Effector memory CD4-positive, alpha-beta T cell (primary cell): ENCODE measurements at places on chromosomes 16 and 17.

DNA sequence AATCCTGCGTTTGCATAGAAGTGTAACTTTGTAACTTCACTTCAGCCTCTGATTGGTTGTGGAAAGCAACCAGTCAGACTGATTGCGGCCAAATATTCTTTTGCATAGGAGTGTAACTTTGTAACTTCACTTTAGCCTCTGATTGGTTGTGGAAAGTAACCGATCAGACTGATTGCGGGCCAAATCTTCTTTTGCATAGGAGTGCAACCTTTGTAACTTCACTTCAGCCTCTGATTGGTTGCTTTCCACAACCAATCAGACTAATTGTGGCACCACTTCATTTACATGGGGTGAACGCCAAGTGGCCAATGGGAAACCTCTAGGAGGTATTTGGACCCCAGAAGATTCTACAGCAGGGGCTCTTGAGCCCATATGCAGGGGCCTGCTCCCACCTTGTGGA lies 1.8 kb upstream of the TMEM98 start:
- H3K27me3 ChIP-seq: peaks cover 9% of the 10 kb centered on the region
- no peak for DNase-seq
- peaks cover 4% of the 10 kb centered on the region for H3K4me1 ChIP-seq
- H3K36me3 ChIP-seq: no peaks in the 10 kb centered on the region

- no peaks in the 10 kb centered on the region for H3K27me3 ChIP-seq
- DNase-seq: no peak
- H3K27ac ChIP-seq: no peak overlapping the region
- H3K4me3 ChIP-seq: no peak overlapping the region
These were observed 938.2 kb upstream of the CDH8 start for GRCh38 chr16:62974424-62974823.

DNA sequence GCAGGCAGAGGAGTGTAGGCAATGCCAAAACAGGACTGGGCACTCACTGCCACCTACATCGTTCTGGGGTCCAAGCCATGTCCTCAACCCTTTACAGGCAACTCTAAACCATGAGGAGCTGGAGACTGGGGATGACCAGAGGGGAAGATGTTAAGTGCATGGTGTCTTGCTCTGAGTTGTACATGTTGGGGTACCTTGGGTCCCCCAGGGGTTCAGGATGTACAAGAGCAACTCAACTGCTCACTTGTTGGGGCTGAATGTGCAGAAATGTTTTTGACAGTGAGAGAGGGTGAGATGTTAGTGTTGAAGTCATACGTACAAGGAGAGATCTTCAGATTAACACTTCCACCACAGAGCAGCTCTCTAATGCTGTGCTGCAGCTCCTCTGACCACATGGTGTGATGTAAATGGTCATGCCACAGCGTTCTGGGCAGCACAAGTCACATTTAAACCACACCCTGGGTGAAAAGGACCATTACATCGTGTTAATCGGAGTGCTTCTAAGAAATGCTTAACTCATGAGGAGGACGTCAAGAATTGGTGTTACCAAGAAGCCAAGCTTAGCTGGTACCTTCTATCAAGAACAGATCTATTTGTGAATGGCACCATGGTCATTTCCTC lies 2.4 kb downstream of the CCL18 start:
- no peaks in the 10 kb centered on the region for H3K27me3 ChIP-seq
- no peaks in the 10 kb centered on the region for H3K4me1 ChIP-seq
- no peak overlapping the region for H3K4me3 ChIP-seq
- H3K27ac ChIP-seq: no peak overlapping the region
- H3K36me3 ChIP-seq: no peaks in the 10 kb centered on the region
- DNase-seq: no peak

DNA sequence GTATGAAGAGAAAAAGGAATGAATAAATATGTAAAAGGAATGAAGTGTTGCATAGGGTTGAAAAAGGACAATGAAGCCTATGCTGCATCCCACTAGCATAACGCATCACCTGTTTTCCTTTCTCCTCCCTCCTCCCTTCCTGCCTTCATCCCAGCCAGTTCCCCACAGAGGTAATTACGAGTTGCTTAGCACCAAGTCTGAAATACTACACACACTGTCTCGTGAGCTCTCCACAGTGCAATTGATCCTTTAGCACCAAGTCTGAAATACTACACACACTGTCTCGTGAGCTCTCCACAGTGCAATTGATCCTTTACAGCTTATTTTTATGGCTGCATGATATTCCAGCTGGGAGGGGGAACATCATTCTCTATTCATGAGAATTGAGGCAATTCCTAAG lies 1.1 kb upstream of the DRC7 start:
- no peak overlapping the region for H3K4me3 ChIP-seq
- peaks cover 12% of the 10 kb centered on the region for H3K4me1 ChIP-seq
- H3K36me3 ChIP-seq: no peaks in the 10 kb centered on the region
- H3K27ac ChIP-seq: no peak overlapping the region
- no peaks in the 10 kb centered on the region for H3K27me3 ChIP-seq

GRCh38 chr17:8966926-8967325 lies 1.4 kb upstream of the PIK3R5 start:
- no peak for DNase-seq
- H3K4me1 ChIP-seq: peaks cover 33% of the 10 kb centered on the region
- no peak overlapping the region for H3K4me3 ChIP-seq
- H3K36me3 ChIP-seq: no peaks in the 10 kb centered on the region

GRCh38 chr17:57726213-57726790 lies 18.8 kb downstream of the CCDC182 start:
- H3K36me3 ChIP-seq: no peaks in the 10 kb centered on the region
- H3K4me1 ChIP-seq: no peaks in the 10 kb centered on the region
- H3K4me3 ChIP-seq: no peak overlapping the region
- no peak overlapping the region for H3K27ac ChIP-seq
- H3K27me3 ChIP-seq: no peaks in the 10 kb centered on the region

- no peak overlapping the region for H3K27ac ChIP-seq
- no peak overlapping the region for H3K4me3 ChIP-seq
- H3K36me3 ChIP-seq: no peaks in the 10 kb centered on the region
- DNase-seq: no peak
These were observed 178.2 kb downstream of the SALL1 start for GRCh38 chr16:50972876-50973275.

DNA sequence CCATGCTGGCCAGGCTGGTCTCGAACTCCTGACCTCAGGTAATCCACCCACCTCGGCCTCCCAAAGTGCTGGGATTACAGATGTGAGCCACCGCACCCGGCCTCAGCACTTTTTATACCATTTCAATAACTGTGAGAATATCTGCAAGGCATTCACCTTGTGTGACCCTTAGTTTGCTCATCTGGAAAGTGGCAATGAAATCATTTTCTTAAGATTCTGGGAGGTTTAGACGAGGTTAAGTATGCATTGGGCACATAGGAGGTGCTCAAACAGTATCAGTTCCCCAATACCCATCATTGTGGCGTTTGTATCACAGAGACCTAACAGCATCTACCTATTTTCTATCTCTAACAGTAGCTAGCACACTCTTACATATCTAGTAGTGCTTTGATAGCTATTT lies 481.9 kb upstream of the ERCC4 start:
- no peaks in the 10 kb centered on the region for H3K27me3 ChIP-seq
- H3K4me3 ChIP-seq: no peak overlapping the region
- no peaks in the 10 kb centered on the region for H3K4me1 ChIP-seq
- H3K27ac ChIP-seq: no peak overlapping the region

GRCh38 chr17:28219771-28220170 lies 99.2 kb upstream of the TMEM97 start:
- H3K27me3 ChIP-seq: no peaks in the 10 kb centered on the region
- no peaks in the 10 kb centered on the region for H3K4me1 ChIP-seq
- no peak overlapping the region for H3K27ac ChIP-seq
- H3K36me3 ChIP-seq: no peaks in the 10 kb centered on the region
- H3K4me3 ChIP-seq: no peak overlapping the region

DNA sequence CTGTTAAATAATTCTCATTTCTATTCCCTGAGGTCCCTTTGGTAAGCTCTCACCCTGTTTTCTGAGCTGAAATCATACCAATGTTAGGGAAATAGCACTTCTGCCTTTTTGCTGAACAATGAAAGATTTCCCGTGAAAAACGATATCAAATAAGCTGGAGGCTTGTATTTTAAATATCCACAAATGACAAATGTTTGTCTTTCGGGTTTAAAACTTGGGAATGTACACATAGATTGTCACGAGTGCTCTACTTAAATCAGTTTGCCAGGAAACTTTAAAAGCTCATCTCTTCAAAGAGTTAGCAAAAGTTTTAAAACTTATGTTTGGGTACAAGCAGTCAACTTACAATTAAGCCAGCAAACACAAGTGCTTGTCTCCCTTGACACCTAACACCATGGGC lies 393.5 kb upstream of the MON1B start:
- no peaks in the 10 kb centered on the region for H3K36me3 ChIP-seq
- no peak for DNase-seq
- H3K27ac ChIP-seq: no peak overlapping the region

GRCh38 chr17:73208139-73208827 lies 15.4 kb downstream of the COG1 start:
- DNase-seq: no peak
- H3K27me3 ChIP-seq: no peaks in the 10 kb centered on the region
- peaks cover 4% of the 10 kb centered on the region for H3K4me1 ChIP-seq
- H3K4me3 ChIP-seq: no peak overlapping the region

DNA sequence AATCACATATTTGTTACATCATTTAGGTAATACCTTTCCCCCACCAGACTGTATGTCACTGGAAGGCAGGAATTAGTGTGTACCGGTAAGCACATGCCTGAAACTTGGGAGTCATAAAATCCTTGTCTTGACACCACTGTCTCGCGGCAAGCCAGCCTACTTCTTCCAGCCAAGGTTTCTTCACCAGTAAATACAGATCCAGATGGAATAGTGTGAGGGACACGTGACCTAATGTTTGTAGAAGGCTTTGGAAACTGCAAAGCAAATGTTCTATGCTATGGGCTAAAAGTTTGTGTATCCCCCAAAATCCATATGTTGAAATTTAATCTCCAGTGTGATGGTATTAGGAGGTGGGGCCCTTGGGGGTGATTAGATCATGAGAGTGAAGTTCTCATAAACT lies 126.1 kb downstream of the HS3ST4 start:
- H3K27ac ChIP-seq: no peak overlapping the region
- no peaks in the 10 kb centered on the region for H3K4me1 ChIP-seq
- H3K36me3 ChIP-seq: no peaks in the 10 kb centered on the region
- DNase-seq: no peak
- no peaks in the 10 kb centered on the region for H3K27me3 ChIP-seq
- H3K4me3 ChIP-seq: no peak overlapping the region
